ENCODE measurements at places on chromosomes 7 and 10.
A peak's percentile ranks its signal among the peaks of the same experiment; 100 is the strongest.

- peak; percentile 48 for DNase-seq
Observed at GRCh38 chr10:48439581-48440041, 133.1 kb downstream of the MAPK8 start.

GRCh38 chr7:105689067-105689819 lies 108.0 kb upstream of the EFCAB10 start:
- DNase-seq, result peak; percentile 14

DNA sequence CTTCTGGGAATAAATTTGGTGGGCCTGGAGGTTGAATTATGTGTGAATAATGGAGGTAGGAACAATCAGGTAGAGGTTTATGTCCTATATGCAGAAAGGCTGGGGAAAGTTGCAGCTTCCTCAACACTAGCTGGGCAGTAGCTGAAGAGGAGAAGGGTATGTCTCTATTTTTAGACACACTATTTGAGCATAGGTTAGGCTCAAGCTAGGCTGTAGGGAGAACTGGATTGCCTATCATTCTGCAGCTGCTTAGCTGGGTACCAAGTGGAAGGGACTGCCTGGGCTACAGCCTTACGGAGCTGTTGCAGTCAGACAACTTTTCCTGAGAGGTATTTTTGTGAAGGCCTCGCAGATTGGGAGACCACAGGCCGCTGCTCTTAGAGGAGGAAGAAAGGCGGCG lies 67.9 kb downstream of the DENND11 start:
- no peak for DNase-seq

DNA sequence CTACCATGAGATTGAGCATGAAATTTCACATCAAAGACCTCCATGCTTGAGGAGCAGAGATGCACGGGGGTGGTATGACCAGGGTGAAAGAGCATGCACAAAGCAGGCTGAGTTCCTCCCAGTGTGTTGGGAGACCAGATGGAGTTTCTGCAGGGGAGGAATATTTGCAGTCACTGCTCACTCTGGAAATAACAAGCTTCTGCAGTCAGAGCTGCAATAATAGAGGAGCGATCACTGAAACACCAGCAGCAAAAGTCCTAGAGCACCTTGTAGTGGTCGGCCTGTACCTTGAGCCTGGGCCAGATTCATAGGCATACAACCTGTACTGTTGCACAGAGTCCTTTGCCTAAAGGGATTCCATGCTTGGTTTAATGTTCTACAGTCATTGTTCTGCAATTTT lies 184.5 kb upstream of the SP8 start:
- DNase-seq, result no peak

DNA sequence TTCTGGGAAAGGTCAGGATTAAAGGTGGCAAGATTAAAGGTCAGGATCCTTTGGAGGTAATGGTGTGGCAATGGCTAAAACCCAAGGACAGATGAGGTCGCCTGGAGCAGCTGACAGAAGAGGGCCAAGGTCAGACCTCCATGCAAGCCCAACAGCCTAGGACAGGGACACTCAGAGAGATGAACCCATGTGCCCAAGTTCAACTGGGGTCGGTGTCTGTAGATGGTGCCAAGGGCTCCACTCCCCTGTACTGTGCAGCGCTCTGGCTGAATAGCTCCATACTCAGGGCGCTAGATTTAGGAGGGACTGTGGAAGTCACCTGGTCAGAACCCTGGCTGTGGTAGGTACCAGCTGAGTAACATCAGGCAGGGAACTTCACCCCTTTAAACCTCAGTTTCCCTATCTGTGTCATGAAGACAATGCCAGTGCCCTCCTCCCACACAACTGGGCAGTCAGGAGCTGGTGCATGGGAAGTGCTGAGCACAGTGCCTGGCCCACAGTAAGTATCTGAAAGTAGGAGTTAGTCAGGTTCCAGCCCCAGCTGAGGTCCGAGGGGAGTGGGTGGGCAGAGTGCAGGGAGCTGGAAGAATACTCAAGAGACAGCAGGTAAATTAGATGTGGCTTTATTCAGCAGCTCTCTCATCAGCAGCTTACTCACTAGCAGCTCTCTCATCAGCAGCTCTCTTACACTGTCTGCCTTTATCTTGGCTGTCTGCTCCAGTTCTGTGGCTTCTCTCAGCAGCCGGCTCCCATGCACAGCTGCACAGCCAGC lies 327.1 kb downstream of the GLRX3 start:
- no peak for DNase-seq

DNA sequence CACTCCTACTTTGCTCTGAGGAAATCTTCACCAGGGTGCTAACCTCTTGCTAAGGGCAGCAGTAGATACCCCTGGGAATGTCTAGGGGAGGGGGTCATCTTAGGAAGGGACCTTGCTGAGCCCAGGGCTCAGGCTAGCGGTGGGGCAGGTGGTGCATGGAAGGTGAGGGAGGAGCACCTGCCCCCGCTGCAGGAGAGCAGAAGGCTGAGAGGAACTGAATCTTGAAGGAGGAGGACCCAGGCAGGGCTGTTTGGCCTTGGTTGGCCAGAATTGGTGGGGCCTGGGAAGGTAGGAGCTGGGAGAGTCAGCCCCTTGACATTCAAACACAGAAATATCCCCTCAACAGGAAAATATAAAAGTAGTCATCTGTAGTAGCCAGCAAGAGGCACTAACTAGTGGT lies 7.0 kb downstream of the CALHM3 start:
- DNase-seq, result no peak

DNA sequence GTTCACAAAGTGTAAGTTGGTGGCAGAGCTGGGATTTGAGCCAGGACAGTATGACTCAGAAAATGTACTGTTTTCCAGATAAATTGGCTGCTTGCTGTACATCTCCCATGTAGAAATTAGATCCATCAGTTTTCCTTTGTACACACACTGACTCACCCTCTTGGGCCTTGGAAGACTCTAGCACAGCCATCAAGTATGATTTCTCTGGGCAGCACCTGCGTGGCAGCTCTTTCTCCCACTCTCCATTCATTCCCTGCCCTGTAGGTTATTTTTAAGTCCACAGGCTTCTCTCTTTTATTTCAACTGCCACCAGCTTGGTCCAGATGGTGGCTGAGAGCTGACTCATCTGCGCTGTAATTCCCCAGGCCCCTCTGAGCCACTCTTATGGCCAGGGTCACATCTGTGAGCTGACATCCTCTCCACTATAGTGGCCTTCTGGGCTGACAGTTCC lies 28.3 kb upstream of the SDK1 start:
- DNase-seq, result peak; percentile 61

GRCh38 chr10:15725603-15726002 lies 5.9 kb upstream of the ITGA8 start:
- DNase-seq, result peak; percentile 26

DNA sequence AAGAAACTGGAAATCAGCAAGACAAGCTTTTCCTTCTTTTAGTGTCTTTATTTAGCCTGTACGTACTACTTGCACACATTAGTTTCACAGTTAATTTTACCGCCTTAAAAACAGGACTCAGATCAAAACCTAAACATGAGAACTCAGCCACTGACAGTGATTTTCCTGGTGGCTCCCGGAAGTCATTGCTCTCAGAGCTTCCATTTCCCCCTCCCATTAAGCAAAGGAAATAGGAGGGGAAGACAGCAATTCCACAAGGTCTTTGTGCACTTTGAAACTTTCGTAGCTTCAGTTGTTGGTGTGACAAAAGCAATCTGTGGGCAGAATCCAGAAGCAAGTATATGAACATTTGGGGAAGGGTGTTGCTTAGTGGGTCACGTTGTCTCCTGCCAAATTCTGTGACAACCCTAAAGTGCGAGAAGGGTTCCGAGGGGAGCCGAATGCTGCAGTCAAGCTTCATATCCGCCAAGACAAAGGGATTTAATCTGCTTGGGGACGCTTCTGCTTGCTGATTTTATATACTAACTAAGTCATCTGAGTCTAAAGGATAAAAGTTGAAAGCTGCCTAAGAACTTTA lies 30.4 kb downstream of the FAM53B start:
- no peak for DNase-seq

- no peak for DNase-seq
Observed at GRCh38 chr7:22443370-22444180, 56.4 kb downstream of the STEAP1B start.

- no peak for DNase-seq
Observed at GRCh38 chr10:26743091-26743490, 45.6 kb downstream of the PDSS1 start.

- DNase-seq, result no peak
Observed at GRCh38 chr10:117405730-117406129, 30.5 kb upstream of the PDZD8 start.

DNA sequence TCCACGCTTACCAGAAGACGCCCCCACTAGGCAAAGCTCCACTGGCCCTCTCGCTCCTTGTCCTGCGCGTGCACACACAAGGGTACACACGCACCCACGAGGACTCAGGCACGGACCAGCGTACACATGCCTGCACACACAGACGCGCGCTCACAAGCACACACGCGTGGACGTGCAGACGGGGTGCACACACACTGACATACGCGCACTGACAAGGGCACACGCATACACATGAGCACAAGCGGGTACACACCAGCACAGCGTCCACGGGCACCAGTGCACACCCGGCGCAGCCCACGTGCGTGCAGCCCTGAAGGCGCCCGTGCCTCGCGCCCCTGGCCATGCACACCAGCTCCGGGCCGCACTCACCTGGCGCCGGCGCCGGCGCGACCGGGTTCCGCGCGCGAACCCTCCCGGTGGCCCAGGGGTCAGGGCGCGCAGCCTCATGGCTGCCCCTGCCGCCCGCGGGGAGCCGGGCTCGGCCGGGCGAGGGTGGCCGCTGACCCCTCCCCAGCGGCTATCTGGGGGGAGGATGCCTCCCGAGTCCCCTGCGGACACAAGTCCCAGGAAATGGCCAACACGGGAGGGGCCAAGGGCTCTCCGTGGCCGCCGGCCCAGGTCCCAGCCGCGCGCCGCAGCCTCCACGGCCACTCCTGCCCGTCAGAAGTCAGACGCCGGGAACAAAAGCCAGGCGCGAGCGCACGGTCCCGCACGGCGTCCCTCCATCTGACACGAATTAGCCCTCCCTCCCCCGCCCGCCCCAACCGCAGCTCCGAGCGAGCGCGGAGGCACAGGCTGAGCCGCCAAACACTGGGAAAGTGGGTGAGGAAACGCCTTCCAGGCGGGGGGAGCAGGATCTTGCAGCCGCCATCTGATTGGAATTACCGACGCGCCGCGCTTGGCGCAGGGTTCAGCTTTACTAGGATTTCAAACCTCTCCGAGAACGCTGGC lies 45.0 kb downstream of the TNS3 start:
- DNase-seq, result peak; percentile 78

GRCh38 chr10:51961401-51961800 lies 262.0 kb upstream of the CSTF2T start:
- no peak for DNase-seq

GRCh38 chr7:87831097-87831496 lies 45.1 kb downstream of the SLC25A40 start:
- no peak for DNase-seq

DNA sequence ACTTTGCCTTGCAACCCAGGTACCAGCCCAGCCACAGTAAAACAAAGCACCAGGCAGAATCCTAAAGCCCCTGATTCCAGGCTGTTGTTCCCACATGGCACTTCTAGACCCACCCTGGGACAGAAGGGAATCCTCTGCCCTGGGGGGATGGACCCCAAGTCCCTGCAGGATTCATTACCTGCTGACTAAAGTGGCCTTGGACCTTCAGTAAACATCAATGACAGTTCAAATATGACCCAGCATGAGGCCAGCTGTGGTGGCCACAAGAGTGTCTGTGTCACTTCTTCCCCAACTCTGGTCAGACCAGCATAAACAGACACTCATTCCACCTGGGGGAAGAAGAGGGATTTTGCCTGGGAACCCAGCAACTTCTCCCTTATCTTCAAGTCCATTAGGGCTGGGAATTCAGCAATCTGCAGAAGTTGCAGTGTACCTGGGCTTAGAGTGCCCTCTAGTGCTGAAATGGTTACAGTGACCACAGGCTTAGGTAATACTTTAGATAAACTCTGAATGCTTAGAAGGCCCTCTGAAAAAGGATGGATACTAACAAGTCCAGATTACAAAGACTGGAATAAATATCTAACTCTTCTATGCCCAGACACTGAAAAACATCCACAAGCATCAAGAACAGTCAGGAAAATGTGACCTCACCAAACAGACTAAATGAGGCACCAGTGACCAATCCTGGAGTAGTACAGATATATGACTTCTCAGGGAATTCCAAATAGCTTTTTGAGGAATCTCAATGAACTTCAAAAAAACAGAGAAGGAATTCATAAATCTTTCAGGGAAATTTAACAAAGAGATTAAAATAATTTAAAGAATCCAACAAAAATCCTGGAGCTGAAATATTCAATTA lies 108.5 kb upstream of the TMEM168 start:
- DNase-seq, result no peak

GRCh38 chr10:1290071-1290471 lies 233.9 kb downstream of the WDR37 start:
- DNase-seq, result no peak
